ENCODE measurements at places on chromosomes 11 and 22. TPM values are rescaled to one million over a fixed set of nuclear protein-coding genes. Genes with fewer than 3 reads are reported as not detected.

The DNAJB13 gene
- total RNA-seq: not detected

The TUB gene
- total RNA-seq: 8.9 TPM

The PRSS23 gene
- total RNA-seq: 254 TPM

The A4GALT gene
- 1.8 TPM for total RNA-seq

Data from uterine smooth muscle cell (primary cell).